ENCODE measurements at places on chromosomes 7 and 10.
A peak's percentile ranks its signal among the peaks of the same experiment; 100 is the strongest.

- peak; percentile 84 for DNase-seq
These were observed at the start of gene LRRD1 for GRCh38 chr7:92178928-92179924. Gene LRRD1, minus strand, starts transcription at chr7:92179142. Its CDS starts 13,940 bp downstream, at chr7:92165202.

GRCh38 chr7:146115851-146116520 lies 615 bp upstream of the CNTNAP2 start:
- peak; percentile 52 for DNase-seq

DNA sequence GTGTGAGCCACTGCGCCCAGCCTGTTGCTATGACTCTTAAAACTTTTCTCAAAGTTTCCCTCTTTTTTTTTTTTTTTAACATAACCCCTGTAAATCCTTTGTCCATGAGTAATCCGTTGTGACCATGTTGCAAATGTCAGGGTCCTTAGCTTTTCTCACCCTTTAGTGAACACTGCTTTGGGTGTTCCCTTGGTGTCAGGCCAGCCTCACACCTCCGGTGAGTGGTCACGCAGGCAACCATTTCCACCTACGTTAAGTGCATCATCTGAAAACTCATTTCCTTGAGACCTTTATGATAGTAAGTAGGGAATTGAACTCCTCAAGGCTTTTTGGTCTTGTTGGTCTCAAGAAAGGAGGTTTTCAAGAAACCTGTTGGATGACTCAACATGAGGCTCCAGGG lies 41.3 kb upstream of the OPN4 start:
- DNase-seq: no peak

- no peak for DNase-seq
These were observed 37.3 kb downstream of the RTKN2 start for GRCh38 chr10:62231371-62231770.

- no peak for DNase-seq
These were observed 102.6 kb downstream of the NEURL1 start for GRCh38 chr10:103595933-103596726.

DNA sequence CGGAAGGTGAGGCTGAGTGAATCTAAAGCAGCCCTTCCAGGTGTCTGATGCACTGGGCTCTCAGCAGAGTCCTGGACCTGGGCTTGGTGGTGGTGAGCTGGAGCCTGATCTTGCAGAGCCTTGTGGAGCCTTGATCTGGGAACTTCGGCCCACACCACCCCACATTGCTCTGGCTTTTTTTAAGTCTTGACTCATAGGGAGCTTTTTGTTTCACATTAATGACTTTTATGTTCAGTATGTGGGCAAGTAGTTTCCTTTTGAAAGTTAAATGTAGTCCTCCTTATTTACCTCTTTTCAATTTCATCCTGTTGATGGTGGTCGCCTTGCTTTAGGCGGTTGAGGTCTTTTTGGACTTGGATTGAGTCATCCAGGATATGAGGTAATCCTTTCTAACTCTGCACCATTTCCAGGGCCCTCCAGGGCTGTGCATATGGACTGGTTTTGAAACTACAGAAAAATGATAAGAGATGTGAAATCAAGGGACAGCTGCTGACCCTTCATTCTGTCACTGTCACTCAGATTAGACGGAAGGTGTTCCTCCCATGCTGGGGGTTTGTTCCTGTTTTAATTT lies 2.9 kb upstream of the NRAP start:
- no peak for DNase-seq

- DNase-seq: no peak
These were observed 398.8 kb upstream of the NFE2L3 start for GRCh38 chr7:25752967-25753791.

GRCh38 chr10:9209105-9209798 lies 1154.8 kb downstream of the GATA3 start:
- DNase-seq: peak; percentile 19

GRCh38 chr7:105715528-105715927 lies 134.2 kb upstream of the EFCAB10 start:
- no peak for DNase-seq

DNA sequence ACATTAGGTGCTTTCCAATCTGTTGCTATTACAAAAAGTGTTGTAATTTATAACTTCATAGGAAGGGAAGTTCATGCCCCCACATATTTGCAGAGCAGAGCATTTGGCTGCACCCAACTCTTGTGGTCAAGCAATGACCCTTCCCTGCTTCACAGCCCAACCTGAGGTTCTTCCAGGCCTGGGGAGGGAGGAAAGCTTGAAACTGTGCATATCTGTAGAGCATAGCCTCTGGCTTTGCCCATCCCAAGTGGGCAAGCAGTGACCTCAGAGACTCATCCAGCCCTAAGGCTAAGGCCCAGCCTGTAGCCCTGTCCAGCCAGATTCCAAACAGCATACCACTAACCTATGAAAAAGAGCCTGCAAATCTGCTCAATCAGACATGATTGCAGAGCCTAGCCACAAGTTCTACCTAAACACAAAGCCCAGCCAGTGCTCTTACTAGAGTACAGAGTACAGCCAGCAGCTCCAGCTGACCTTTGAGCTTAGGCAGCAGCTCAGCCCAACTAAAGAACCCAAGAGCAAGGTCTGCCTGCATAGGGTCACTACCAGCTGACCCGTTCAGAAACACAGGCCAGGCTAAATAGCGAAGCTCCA lies 14.4 kb upstream of the GSTK1 start:
- DNase-seq: no peak

- DNase-seq: no peak
These were observed 278.5 kb downstream of the REEP3 start for GRCh38 chr10:63799521-63800300.

GRCh38 chr7:43838201-43838658 lies 31.1 kb downstream of the MRPS24 start:
- no peak for DNase-seq

- DNase-seq: no peak
These were observed 200.2 kb downstream of the WDR37 start for GRCh38 chr10:1256432-1256725.

GRCh38 chr10:96587264-96588059 lies 650 bp upstream of the TM9SF3 start:
- no peak for DNase-seq

GRCh38 chr7:131967216-131967730 lies 410.8 kb upstream of the PODXL start:
- DNase-seq: no peak

- no peak for DNase-seq
These were observed 55.6 kb downstream of the ARHGAP22 start for GRCh38 chr10:48549236-48549635.

DNA sequence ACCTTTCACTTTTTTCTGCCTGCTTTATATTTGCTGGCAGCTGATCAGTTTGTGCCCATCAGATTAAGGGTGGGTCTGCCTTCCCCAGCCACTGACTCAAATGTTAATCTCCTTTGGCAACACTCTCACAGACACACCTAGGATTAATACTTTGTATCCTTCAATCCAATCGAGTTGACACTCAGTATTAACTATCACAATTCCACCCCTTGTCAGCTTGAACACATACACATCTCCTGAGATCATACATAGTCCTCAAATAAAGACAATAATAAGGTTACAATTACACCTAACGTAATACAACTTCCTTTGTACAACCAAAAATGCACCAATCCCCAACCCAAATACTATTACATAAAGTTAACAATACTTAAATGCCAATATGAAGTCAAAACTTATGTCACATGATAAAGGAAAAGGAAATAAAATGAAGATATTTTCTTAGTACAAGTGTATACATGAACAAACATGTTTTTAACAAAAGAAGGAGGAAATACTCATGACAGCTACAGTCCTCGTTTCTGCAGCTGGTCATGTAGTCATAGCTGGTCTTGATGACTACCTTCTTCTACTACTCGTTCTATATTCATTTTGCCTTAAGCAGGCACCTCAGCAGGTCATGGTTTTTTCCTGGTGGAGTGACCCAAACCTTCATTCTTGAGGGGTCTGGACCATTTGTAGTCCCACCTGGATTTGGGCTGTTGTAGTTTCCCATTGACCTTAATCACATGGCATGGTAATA lies 96.7 kb upstream of the CABCOCO1 start:
- DNase-seq: no peak

- no peak for DNase-seq
These were observed 391.9 kb upstream of the LRGUK start for GRCh38 chr7:133735222-133735621.

GRCh38 chr7:150994838-150995510 lies 4.2 kb downstream of the NOS3 start:
- no peak for DNase-seq

- DNase-seq: no peak
These were observed 9.6 kb upstream of the JAZF1 start for GRCh38 chr7:28190077-28190710.

DNA sequence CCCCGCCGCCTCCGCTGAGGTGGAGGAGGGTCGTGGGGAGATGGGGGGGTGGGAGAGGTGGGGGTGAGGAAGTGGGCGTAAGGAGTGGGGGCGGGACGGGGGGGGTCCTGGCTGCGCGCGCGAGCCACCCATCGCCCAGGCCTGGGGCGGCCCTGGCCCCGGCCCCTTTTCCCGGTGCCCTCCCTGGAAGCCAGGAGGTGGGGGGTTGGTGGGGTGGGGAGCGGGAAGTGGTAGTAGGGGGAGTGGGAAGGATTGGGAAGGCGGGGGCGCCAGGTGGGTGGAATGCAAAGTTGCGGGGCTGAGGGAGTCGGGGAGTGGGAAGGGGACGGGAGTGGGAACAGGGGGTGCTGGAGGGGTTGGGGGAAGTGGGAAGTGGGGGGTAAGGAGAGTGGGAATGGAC lies 319 bp upstream of the MMD2 start:
- no peak for DNase-seq

- no peak for DNase-seq
These were observed 126.8 kb downstream of the TPK1 start for GRCh38 chr7:144709066-144709465.

DNA sequence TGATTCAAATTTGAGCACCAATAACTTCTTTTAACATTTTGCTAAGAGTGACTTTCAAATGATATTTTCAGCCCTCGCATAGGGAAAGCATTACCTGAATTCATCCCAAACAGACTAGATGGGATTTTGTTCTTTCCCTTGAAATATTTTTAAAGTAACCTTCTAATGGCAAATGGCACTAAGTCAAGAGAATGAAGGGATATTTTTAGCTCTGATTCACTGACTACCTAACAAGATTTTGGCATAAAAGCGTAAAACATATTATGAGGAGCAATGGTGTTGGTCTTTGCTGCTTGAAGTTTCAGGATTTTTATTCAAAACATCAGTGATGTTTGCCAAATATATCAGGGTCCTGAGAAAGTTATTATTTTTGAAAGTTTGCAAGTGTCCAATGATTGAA lies 290.3 kb downstream of the CDK14 start:
- no peak for DNase-seq

DNA sequence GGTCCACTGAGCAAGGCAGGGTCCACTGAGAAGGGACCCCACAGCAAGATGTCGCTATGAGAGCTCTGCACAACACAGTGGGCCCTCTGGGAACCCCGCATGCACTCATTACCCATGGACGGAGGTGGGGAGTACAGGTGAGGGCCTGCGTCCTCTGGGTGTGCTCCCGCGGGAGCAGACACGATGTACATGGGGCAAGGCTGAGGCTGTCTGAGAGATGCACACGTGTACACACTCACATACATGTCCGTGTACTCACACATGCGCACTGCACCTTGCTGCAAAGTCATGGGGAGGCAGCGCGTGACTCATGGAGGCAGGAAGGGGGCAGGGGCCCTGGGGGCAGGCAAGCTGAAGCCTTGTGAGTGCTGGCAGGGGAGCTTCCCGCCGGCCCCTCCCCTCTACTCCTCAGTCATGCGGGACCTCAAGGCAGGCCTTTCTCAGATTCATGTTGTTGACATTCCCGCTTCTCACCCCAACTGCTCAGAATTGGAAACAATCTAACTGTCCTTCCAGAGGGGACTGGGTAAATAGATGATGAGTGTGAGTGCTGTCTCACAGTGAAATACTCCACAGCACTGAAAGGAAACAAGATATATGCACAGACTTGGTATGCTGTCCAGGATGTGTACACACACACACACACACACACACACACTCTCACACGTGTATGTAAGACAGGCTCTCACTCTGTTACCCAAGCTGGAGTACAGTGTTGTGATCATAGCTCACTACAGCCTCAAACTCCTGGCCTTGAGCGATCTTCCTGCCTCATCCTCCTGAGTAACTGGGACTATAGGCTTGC lies 40.0 kb downstream of the GOLGA7B start:
- no peak for DNase-seq

- DNase-seq: no peak
These were observed 7.9 kb upstream of the RAPGEF5 start for GRCh38 chr7:22364900-22365299.

DNA sequence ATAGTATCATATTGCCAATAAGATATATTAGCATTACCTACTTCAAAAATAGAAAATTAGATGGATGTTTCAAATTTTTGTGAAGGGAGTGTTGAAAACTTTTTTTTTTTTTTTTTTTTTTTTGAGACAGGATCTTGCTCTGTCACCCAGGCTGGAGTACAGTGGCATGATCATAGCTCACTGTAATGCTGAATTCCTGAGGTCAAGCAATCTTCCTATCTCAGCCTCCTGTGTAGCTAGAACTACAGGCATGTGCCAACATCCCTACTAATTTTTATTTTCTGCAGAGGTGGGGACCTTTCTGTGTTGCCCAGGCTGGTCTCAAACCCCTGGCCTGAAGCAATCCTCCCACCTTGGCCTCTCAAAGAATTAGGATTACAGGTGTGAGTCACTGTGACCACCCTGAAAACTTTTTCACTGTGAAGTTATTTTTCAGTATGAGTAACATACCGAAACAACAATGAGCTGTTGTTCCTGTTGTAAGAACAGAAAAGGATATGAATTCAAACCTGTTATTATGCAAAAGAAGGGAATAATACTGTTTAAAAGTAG lies 266.9 kb downstream of the NEBL start:
- no peak for DNase-seq

DNA sequence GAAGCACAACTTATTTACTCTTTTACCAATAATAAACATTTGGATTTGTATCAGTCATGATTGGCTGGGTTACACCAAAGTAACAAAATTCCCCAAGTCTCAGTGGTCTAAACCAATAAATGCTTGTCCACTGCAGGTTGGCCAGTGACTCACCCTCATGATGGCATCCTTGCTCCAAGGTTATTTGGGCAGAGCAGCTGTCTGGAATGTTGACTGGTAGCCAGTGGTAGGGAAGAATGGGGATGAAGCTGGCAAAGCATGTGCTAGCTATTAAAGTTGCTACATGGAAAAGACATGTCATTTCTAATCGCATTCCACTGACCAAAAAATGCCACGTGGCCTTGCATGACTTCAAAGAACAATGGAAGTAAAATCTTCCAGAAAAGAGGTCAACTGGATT lies 1168.7 kb upstream of the CELF2 start:
- no peak for DNase-seq

GRCh38 chr7:111560773-111561653 lies 1.3 kb downstream of the IMMP2L start:
- no peak for DNase-seq

GRCh38 chr10:78207216-78207615 lies 173.6 kb downstream of the RPS24 start:
- no peak for DNase-seq

GRCh38 chr7:28382144-28382543 lies 30.2 kb upstream of the CREB5 start:
- no peak for DNase-seq

GRCh38 chr10:97861097-97861750 lies 11.6 kb downstream of the GOLGA7B start:
- DNase-seq: no peak

Data from anterior cingulate cortex (tissue), 58 donors.